Nucleus accumbens (tissue), 56 donors: ENCODE measurements at places on chromosomes 13 and 19.

GRCh38 chr13:49836516-49836915 is 44.0 kb upstream of the KPNA3 start:
- no peak for DNase-seq

DNA sequence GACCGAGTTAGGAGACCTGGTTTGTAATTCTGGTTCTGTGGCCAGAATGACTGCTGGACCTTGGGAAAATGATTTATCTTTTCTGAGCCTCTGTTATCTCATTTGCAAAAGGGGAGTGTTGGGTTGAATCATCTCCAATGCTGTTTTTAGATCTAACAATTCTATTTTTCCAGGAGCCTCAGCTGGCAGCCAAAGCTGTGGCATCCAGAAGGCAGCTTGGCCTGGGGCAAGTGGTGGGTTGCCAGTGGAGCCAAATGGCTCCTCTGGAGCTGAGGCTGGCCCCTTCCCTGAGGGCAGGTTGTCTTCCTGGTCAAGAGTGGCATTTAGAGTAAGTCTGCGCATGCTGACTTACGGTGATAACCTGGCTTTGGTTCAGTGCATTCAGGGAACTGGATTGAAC is 21.3 kb downstream of the B3GLCT start:
- no peak for DNase-seq

- no peak for DNase-seq
These were observed 65.3 kb upstream of the MCF2L start for GRCh38 chr13:112903606-112904195.

GRCh38 chr19:23343434-23344010 is 51.7 kb downstream of the ZNF91 start:
- peak; percentile 5 for DNase-seq

GRCh38 chr13:43744261-43745031 is 42.3 kb downstream of the ENOX1 start:
- no peak for DNase-seq

GRCh38 chr19:48469289-48469881 is at the start of gene CYTH2:
Gene CYTH2, plus strand, starts transcription at chr19:48469369. Its CDS starts 139 bp downstream, at chr19:48469508.
- peak; percentile 78 for DNase-seq

GRCh38 chr13:34757441-34757840 is 184.6 kb upstream of the NBEA start:
- DNase-seq = no peak

DNA sequence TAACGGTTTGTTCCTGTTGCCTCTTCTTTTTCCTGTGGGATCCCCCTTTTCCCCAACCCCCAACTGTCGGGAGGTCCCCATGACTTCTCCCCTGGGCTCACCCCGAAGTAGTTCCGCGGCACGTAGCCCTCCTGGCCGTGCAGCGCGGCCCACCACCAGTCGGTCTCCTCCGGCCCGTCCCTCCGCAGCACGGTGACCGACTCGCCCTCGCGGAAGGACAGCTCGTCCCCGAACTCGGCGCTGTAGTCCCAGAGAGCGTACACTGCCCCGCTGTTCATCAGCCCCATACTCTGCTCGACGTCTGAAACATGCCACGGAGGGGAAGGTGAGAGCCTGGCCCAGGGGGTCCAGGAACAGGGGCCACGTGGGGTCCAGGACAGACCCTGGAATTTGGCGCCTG is 12.1 kb upstream of the ERCC2 start:
- DNase-seq = no peak

DNA sequence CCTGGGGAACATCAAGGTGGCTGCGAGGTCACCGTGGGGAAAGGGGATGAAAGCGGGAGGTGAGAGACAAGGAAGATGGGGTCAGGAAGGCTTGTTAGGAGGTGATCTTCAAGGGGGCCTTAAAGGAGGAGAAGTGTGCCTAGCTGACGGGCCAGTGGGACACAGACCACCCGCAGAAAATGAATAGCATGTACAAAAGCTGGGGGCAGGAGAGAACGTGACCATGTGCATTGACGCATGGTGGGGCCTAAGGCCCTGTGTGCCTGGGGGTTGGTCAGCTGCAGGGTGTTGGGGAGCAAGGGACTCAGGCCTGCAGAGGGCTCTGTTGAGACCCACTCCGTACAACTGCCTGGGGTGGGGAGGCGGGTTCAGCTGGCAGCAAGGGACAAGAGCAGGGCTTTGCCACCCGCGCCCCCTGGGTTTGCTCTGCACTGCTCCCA is 5.9 kb downstream of the RAB8A start:
- no peak for DNase-seq

DNA sequence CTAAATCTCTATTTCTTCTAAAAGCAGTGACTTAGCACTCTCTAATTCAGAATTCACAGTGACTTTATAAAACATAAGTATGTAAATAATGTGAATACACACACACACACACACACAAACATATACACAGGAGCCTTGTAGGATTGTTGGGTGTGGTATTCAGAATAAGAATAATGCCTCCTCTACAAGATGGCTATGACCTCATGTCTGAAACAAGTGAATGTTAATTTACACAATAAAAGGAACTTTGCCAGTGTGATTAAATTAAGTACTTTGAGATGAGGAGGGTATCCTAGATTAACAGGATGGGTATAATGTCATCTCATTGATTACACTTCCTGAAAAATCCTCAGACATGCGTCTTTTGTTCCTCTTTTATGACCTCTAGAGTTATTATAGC is 234.6 kb downstream of the SLITRK6 start:
- DNase-seq = no peak

DNA sequence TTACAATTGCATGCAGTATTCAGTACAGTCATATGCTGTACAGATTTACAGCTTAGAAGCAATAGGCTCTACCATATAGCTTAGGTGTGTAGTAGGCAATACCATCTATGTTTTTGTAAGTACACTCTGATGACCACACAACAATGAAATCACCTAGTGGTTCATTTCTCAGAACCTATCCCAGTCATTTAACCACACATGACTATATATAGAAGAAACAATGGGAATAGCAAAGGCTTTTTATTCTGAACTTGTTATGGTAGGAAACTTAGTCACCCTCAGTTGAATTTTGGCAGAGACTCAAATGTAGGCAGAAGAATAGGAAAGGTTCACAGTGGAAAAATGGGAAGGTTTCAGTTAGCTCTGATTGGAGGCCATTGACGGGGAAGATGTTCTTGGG is 1075.1 kb upstream of the MIR17HG start:
- no peak for DNase-seq

GRCh38 chr19:33375837-33376159 is 2.3 kb downstream of the CEBPG start:
- DNase-seq = no peak

DNA sequence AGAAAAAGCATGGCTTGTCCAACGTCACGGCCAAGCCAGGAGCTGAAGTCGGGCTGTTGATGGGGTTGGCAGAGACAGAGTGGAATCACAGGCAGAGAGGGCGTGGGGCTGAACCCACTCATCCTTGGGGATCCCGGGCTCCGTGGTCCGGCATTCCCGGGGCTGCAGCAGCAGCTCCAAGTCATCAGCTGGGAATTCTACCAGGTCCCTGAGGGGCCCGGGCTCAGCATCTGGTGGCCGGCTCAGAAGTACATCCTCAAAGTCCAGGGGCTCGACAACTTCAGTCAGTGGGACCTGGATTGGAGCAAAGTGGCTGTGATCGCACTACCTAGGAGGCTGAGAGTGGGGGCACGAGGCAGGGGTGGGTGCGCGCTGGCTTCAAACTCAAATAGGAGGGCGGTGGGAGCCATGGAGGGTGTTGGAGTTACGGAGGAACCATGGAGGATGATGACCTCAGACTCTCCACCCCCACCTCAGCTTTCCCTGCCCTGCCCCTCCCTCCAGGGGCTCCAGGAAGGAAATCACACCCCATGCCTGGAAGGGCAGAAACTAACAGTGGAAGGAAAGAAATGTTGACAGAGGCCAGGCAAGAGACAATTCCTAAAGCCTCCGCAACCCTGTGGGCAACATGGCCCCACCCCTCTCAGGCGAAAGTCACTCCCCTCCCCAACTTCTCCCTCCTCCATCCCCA is 9.5 kb downstream of the DOCK6 start:
- DNase-seq = no peak

DNA sequence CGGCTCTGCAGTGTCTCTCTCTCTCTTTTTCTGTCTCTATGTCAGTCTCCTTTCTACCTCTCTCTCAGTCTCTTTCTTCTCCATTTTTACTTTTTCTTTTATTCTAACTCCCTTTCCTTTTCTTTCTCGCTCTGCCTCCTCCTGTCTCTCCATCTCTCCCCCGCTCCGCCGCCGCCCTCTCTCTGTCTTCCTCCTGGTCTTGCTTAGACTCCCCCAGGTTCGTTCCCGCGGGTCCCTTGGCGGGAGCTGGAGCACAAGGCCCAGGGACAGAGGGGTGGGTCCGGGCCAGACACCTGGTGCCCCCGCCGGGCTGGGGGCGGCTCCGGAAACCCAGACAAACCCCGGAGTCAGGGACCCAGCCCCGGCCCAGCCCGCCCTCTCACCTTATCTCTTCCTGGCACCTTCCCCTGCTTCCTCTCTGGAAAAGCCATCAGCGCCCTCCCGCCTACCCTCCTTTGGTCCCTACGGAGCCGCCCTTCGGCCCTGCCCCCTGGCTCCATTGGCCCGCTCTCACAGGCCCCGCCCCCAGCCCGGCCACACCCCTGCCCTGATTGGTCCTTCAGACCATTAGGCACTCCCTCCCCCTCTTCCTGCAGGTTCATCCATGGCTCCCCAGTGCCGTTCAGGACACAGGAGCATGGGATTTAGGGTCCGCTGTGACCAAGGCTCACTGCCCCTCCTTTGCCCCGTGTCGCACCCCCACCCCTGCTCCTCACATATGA is 15.4 kb upstream of the NOP53 start:
- peak; percentile 11 for DNase-seq

DNA sequence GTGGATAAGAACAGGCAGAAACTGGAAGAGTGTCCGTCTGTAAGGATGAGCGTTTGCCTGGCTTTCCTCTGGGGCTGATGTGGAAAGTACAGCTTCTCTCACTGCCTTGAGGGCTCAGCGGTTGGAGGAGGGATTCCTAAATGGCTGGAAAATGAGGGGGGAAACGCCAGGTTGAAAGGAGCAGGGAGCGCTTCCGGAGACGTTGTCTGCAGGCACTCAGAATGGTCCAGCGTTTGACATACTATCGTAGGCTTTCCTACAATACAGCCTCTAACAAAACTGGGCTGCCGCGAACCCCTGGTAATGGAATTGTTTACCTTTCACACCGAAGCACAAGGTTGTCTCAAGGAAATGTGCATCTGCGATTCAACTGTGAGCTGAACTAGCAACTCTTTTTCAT is 39.9 kb downstream of the MRPL57 start:
- no peak for DNase-seq

GRCh38 chr19:46759817-46760333 is 13.6 kb upstream of the STRN4 start:
- no peak for DNase-seq

DNA sequence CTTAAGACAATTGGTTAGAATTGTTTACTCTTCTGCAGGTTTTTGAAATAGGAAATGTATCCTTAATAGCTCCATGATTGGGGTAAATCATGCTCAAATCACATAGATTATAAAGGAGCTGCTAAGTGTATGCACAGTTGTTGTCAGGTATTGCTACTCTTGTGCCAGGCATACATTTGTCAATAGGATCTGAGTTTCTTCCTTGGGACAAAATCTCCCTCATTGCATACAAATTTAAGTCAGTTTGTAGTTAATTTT is 109.3 kb upstream of the MLNR start:
- no peak for DNase-seq

DNA sequence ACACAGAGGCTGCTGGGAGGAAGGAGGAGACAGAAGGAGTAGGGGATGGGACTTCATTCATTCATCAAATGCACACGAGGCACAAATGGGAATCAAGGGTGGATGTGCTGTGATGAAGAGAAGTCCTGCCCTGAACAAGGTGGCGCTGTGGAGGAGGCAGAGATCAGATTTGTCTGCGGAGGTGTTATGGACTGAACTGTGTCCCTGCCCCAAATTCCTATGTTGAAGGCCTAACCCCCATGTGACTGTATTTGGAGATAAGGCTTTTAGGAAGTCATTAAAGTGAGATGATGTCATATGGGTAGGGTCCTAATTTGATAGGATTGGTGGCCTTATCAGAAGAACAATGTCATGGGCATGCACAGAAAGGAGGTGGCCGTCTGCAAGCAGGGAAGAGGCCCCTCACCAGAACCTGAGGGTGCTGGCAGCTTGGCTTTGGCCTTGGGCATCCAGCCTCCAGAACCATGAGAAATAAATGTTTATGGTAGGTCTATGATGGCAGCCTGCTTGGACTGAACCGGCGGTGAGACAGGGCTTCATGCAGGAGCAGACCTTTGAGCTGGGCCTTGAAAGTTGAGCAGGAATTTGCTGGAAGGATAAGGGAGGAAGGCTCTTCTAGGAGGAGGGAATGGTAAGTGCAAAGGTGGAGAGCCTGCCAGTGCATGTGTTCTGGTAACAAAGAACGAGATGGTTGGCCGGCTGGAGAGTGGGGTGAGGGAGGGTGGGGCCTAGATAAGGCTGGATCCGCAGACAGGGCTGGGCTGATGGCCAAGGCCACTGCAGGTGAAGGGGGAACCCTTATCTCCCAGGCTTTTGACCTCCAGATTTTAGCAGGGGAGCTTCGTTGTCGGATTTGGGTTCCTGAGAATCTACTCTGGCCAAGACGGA is 2.7 kb upstream of the CEBPA start:
- no peak for DNase-seq

DNA sequence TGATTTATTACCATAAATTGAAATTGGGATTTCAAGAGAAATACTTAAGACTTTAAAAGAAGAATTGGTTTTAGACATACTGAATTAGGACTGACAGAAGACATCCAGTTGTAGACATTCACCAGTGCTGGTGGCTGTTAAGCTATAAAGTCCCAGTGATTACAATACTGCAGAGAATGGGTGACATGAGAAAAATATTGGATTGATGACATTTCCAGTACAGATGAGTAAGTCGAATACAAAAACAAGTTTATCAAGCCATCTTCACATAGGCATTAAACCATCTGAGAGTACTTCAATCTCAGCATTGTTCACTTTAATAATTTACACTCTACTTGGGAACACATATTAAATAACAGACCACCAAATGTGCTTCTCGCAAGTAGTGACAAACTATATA is 66.8 kb downstream of the TBC1D4 start:
- no peak for DNase-seq

GRCh38 chr13:37646531-37646930 is 48.0 kb upstream of the POSTN start:
- DNase-seq = no peak

- no peak for DNase-seq
These were observed 6.5 kb upstream of the CCL25 start for GRCh38 chr19:8045872-8046568.

- DNase-seq = peak; percentile 6
These were observed 13.2 kb upstream of the LHFPL6 start for GRCh38 chr13:39616087-39616694.

GRCh38 chr19:38744298-38744681 is at the start of gene CAPN12:
Gene CAPN12, minus strand, starts transcription at chr19:38744474. Its CDS starts 309 bp downstream, at chr19:38744165.
- DNase-seq = no peak

DNA sequence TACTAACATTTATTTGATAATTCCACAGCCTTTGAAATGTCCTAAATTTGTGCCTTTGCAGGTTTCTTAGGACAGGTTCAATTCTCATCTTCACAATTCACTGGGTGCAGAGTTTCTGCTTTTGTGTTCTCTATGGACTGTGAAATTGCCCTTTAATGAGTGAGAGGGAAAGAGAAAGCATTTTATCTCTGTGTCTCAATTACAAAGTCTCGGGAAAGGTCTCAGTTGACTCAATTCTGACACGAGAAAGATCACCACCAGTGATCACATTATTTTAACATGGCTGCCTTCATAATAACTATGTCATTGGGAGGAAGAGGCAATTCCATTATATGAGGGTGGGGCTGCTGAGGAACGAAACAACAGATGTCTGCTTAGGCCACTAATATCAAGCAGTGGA is 26.2 kb upstream of the LRCH1 start:
- DNase-seq = no peak
